ENCODE measurements at places on chromosomes 16 and 17.

- no peaks in the 10 kb centered on the region for H3K27me3 ChIP-seq
- H3K36me3 ChIP-seq = no peaks in the 10 kb centered on the region
- H3K4me3 ChIP-seq = no peak overlapping the region
- no peak overlapping the region for H3K27ac ChIP-seq
- no peaks in the 10 kb centered on the region for H3K4me1 ChIP-seq
- DNase-seq = no peak
Measured at GRCh38 chr17:38660097-38661025, 14.4 kb downstream of the EPOP start.

GRCh38 chr17:69062860-69063581, 2.3 kb upstream of the ABCA9 start:
- no peaks in the 10 kb centered on the region for H3K4me1 ChIP-seq
- no peak for DNase-seq
- no peak overlapping the region for H3K27ac ChIP-seq
- no peaks in the 10 kb centered on the region for H3K36me3 ChIP-seq

GRCh38 chr17:38604479-38605403, 1.0 kb downstream of the SRCIN1 start:
- H3K27ac ChIP-seq = no peak overlapping the region
- H3K4me1 ChIP-seq = peaks cover 6% of the 10 kb centered on the region
- no peaks in the 10 kb centered on the region for H3K36me3 ChIP-seq

DNA sequence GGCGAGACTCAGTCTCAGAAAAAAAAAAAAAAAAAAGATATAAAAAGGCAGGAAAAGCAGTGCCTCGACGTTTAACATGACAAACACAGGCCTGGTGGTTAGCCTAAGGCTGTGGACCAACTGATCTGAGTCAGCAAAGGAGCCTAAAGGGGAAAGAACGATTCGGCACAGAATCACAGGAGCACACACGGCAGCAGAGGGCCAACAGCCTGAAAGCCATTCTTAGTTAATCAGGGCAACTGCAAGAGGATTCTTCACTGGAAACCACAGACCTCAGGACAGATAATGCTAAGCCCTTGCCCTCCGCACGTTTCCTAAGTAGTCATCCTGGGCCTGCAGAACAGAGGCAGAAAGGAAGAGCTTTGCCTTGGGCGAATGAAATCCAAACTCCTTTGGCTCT, 14.7 kb downstream of the TMEM11 start:
- no peaks in the 10 kb centered on the region for H3K27me3 ChIP-seq
- peaks cover 55% of the 10 kb centered on the region for H3K4me1 ChIP-seq
- H3K27ac ChIP-seq = no peak overlapping the region
- H3K4me3 ChIP-seq = no peak overlapping the region

GRCh38 chr16:23924128-23924527, 88.3 kb downstream of the PRKCB start:
- H3K27me3 ChIP-seq = no peaks in the 10 kb centered on the region
- H3K4me1 ChIP-seq = no peaks in the 10 kb centered on the region
- no peak overlapping the region for H3K27ac ChIP-seq
- no peaks in the 10 kb centered on the region for H3K36me3 ChIP-seq

DNA sequence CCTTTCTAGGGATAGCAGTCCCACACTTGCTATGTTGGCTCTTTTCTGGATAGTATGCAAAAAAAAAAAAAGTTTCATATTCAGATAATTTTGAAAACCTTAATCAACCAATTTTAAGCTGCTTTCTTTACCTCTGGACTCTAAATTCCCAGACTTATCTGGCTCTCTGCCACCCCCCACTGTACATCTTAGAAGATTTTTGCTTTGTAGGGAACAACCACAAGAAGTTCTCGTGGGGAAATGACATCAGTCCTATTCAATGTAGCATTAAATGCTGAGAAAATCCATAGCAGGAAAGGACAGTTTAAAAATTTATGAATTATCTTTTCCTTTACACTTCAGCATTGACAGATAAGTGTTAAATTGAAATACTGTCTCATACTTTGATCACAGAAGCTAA, 562.7 kb upstream of the HSBP1 start:
- H3K27ac ChIP-seq = no peak overlapping the region
- no peaks in the 10 kb centered on the region for H3K36me3 ChIP-seq
- no peak overlapping the region for H3K4me3 ChIP-seq
- no peaks in the 10 kb centered on the region for H3K4me1 ChIP-seq
- no peak for DNase-seq

- no peaks in the 10 kb centered on the region for H3K36me3 ChIP-seq
- H3K4me1 ChIP-seq = no peaks in the 10 kb centered on the region
- no peak overlapping the region for H3K4me3 ChIP-seq
- no peaks in the 10 kb centered on the region for H3K27me3 ChIP-seq
Measured at GRCh38 chr16:68422396-68422960, 25.8 kb downstream of the SMPD3 start.

DNA sequence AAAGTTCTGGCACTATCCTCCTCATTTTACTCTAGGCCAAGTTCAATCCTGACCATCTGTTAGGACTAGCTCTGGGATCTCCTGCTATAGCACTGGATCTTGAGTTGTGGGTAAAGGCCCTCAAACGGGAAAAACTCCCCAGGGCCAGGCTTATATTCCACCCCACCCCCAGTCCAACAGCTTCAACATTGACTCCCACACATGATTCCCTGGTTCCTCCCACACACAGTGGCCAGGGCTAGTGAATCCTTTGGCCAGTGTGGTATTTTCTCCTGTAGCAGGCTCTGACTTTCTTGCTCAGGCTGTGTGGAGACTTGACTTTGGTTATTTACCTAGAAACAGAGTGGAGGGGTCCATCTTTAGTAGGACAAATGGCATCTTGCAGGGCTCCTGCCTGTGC, 10.3 kb upstream of the AKAP10 start:
- no peak for DNase-seq
- no peaks in the 10 kb centered on the region for H3K36me3 ChIP-seq
- H3K4me3 ChIP-seq = no peak overlapping the region
- H3K27me3 ChIP-seq = no peaks in the 10 kb centered on the region
- no peak overlapping the region for H3K27ac ChIP-seq

DNA sequence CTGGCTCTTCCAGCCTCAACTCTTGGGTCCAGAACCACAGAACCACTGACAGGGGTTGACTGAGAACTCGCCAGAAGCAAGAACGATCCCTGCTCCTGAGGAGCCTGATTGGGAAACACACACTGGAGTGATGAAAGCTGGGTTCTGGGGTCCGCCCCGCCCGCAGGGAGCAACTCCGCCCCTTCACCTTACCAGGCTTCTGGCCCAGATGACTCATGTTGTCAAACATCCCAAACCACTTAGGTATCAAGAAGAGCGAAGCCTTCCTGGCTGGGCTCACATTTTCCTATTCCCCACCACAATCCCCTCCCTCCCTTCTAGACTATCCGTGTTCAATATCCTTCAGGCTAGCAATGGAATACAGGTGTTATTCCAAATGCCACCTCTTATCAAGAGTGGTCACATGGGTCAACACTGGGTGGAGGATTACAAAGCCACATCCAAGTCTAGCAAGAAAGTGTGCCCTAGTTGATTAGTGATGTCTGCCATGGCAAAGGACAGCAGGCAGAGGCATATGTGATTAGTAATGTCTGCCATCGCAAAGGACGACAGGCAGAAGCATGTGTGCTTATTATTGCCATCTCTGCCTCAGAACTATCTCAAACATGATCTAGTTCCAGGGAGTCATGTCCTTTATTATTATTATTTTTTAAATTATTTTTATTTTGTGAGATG, 70.5 kb downstream of the TIMM22 start:
- DNase-seq = no peak
- H3K27ac ChIP-seq = no peak overlapping the region
- no peak overlapping the region for H3K4me3 ChIP-seq
- H3K27me3 ChIP-seq = no peaks in the 10 kb centered on the region

DNA sequence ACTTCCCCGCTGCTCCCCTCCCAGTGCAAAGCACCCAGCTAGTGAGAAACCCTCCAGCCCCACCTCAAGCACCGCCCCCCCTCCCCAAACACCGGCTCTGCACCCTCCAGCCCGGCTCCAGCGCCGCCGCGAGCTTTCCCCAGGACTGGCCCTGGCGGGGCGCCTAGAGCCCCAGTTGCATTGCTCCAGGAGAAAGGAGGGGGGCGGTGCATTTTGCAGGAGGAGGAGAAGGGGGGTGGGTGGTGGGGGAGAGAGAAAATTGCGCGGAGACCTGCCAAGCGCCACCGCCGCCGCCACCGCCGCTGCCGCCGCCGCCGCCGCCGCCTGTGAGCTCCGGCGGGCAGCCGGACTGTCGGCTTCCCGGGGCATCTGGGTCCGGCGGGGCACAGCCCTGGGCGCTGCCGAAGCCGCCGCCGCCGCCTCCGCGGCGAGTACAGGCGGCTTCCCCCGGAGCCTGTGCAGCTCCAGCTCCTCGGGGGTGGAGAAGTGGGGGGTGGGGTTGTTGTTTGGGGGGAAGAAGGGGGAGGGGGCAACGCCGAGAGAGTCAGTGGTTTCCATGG, 333 bp upstream of the NOG start:
- H3K4me1 ChIP-seq = peaks cover 24% of the 10 kb centered on the region
- no peak for DNase-seq
- H3K27me3 ChIP-seq = no peaks in the 10 kb centered on the region
- H3K4me3 ChIP-seq = peak overlapping the region; percentile 82

DNA sequence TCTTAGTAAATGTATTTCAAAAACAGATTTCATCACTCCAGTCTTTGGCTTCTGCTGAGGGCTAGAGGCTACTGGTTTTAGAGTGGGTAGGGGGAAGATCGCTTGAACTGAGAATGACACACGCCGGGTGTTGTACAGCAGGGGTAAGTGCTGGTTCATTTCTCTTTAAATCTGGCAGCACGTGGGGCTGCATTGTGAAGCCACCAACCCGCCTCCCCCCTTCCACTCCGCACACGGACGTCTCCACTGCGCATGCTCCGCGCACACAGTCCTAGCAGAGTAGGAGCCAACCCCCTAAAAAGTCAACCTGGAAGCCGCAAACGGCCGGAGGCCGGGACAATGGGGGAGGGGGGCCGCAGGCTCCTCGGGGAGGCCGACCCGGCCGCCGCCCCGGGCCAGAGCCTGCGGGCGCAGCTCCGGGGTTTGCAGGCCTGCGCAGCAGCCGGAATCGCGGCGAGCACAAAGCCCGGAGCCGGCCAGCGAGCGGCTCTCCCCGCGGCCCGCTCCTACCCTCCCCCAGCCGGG, 1.3 kb downstream of the UBE2G1 start:
- DNase-seq = peak; percentile 76
- peak overlapping the region; percentile 96 for H3K4me3 ChIP-seq
- peaks cover 7% of the 10 kb centered on the region for H3K4me1 ChIP-seq
- peak overlapping the region; percentile 99 for H3K27ac ChIP-seq

GRCh38 chr17:8255499-8255898, 6.4 kb downstream of the PFAS start:
- H3K4me3 ChIP-seq = no peak overlapping the region
- no peak for DNase-seq
- no peaks in the 10 kb centered on the region for H3K27me3 ChIP-seq
- no peaks in the 10 kb centered on the region for H3K4me1 ChIP-seq

GRCh38 chr17:77356690-77357201, 216.0 kb downstream of the SEC14L1 start:
- no peak overlapping the region for H3K27ac ChIP-seq
- no peak for DNase-seq
- H3K4me3 ChIP-seq = no peak overlapping the region
- H3K36me3 ChIP-seq = no peaks in the 10 kb centered on the region

DNA sequence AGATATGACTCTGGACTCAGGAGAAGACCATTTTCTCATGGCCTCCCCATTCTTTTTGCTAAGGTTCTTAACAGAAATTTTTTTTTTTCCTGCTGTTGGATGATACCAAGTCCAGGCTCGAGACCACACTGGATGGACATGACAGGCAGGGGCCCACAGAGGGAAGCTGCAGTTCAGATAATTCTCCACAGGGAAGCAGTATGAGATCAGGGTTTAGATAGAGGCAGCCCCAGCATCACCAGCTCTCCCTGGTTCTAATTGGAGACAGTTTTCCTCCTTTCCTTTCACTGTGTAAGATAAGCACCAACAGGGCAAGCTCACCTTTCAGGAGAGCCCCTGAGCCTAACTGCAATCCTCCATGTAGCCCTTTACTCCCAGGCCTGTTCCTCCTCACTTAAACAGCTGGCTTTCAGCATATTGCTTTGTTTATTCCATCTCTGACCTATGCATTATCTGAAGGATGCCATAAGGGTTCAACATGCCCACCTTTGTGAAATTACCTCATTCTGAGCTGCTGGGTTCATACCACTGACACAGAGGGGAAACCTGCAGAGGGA, 108.1 kb downstream of the SNX11 start:
- no peak overlapping the region for H3K4me3 ChIP-seq
- no peak for DNase-seq
- H3K27me3 ChIP-seq = no peaks in the 10 kb centered on the region

- H3K27ac ChIP-seq = no peak overlapping the region
- no peak for DNase-seq
- H3K4me1 ChIP-seq = peaks cover 4% of the 10 kb centered on the region
- H3K27me3 ChIP-seq = no peaks in the 10 kb centered on the region
- no peak overlapping the region for H3K4me3 ChIP-seq
Measured at GRCh38 chr17:44842748-44843147, 4.9 kb upstream of the HIGD1B start.

DNA sequence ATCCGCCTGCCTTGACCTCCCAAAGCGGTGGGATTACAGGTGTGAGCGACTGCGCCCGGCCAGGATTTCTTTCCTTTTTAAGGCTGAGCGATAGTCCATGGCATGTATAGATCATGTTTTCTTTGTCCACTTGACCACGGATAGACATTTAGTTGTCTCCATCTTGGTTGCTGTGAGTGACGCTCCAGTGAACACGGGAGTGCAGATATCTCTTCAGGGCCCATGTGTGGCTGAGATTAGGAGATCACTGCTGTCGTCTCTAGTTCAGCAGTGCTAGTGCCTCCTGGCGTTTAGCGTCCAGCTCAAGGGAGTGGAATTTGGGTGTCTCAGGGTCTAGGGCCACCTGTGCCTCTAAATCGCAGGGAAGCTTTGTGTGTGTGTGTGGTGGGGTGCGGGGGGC, 41.5 kb downstream of the ABCC1 start:
- H3K4me1 ChIP-seq = peaks cover 67% of the 10 kb centered on the region
- DNase-seq = no peak
- H3K27ac ChIP-seq = peak overlapping the region; percentile 93
- no peak overlapping the region for H3K4me3 ChIP-seq
- peaks cover 4% of the 10 kb centered on the region for H3K36me3 ChIP-seq

DNA sequence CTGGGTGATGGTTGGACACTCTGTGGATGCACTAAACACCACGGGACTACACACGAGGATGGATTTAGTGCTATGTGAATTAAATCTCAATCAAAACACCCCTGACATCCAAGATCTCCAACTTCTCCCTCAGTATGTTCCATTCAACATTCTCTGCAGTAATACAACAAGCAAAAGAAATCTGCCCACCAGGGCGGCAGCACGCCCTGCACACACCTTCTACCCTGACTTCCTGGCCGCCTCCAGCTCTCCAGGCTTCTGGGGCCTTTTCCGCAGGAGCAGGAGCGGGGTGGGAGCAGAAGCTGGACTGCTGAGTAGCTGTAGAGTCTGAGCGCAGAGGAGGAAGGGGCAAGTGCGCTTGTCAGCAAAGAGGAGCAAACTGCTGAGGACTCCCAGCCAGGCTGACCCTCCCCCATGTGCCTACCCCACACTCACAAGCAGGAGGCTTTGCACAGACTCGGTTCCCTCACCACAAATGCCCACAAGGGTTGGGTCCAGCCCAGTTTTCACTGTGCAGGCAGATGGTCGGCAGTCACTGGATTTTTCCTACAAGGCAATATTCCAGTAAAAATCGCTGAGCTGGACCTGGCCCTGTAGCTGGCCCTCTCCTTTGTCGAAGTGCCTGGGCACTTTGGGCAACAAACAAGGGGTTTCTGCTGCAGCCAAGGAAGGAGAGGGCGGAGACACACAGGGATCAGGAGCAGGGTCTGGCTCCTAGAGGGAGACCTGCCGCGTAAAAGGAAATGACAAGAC, 22.8 kb downstream of the ZDHHC7 start:
- no peak overlapping the region for H3K4me3 ChIP-seq
- peaks cover 30% of the 10 kb centered on the region for H3K4me1 ChIP-seq
- H3K36me3 ChIP-seq = peaks cover 33% of the 10 kb centered on the region
- no peak overlapping the region for H3K27ac ChIP-seq

GRCh38 chr17:44360826-44361225, 2.8 kb downstream of the FAM171A2 start:
- no peak overlapping the region for H3K27ac ChIP-seq
- H3K4me1 ChIP-seq = peaks cover 7% of the 10 kb centered on the region
- peaks cover 5% of the 10 kb centered on the region for H3K27me3 ChIP-seq

Measured in thoracic aorta (tissue), 2 donors.